Aorta (tissue), 5 donors: ENCODE measurements at places on chromosomes 5 and 9. TPM values are rescaled to one million over a fixed set of nuclear protein-coding genes. Genes with fewer than 3 reads are reported as not detected.

The STXBP1 gene
- total RNA-seq, result 69.0 TPM

The SLC6A19 gene
- 0.12 TPM for total RNA-seq

The PCDHGA9 gene
- 8.2 TPM for total RNA-seq

The SOWAHA gene
- total RNA-seq, result 0.18 TPM

The PCDHGA6 gene
- total RNA-seq, result 8.8 TPM

The ERAP2 gene
- 24.2 TPM for total RNA-seq

The LOX gene
- 125 TPM for total RNA-seq

The NEUROG1 gene
- not detected for total RNA-seq

The SPINK1 gene
- 17.0 TPM for total RNA-seq

DNA sequence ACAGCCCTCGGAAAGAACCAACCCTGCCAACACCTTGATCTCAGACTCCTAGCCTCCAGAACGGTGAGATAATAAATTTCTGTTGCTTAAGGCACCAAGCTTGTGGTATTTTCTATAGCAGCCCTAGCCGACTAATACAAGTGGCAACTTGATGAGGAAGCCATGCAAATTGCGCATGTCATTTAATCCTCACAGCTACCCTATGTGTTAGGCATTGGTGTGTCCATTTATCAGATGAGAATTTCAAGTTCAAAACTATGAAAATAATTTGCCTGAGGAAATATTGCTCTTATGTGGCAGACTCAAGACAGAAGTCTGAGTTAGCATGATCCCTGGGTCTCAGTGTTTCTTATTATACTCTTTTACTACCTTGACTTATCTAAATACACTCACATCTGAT, 264.0 kb downstream of the PDE4D start:
- H3K36me3 ChIP-seq, result no peaks in the 10 kb centered on the region
- H3K4me3 ChIP-seq, result no peak overlapping the region
- no peaks in the 10 kb centered on the region for H3K27me3 ChIP-seq
- no peaks in the 10 kb centered on the region for H3K4me1 ChIP-seq

DNA sequence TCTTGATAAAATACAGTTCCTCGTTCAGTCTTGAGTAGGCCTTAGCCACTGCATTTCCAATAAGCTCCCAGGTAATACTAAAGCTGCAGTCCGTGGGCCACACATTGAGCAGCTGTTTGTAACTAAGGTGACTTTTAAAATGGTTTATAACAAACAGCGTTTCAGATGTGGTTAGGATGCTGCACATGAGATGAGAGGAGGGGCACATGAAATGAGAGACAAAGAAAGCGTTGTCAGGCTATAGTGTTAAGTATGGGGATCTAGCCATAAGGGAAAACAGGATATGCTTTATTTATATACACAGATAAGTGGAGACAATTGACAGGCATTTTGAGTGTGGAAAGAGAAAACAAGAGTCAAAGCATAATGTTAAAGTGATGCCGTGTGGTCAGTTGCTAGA, 89.9 kb downstream of the PAM start:
- no peaks in the 10 kb centered on the region for H3K36me3 ChIP-seq
- no peak overlapping the region for H3K4me3 ChIP-seq
- H3K4me1 ChIP-seq, result peaks cover 5% of the 10 kb centered on the region
- H3K27me3 ChIP-seq, result no peaks in the 10 kb centered on the region
- DNase-seq, result no peak
- no peak overlapping the region for H3K27ac ChIP-seq

GRCh38 chr9:135034106-135034505, 53.4 kb upstream of the OLFM1 start:
- H3K27ac ChIP-seq, result no peak overlapping the region
- no peaks in the 10 kb centered on the region for H3K4me1 ChIP-seq
- DNase-seq, result peak; percentile 33
- H3K27me3 ChIP-seq, result no peaks in the 10 kb centered on the region
- H3K36me3 ChIP-seq, result no peaks in the 10 kb centered on the region

- H3K27me3 ChIP-seq, result no peaks in the 10 kb centered on the region
- peaks cover 3% of the 10 kb centered on the region for H3K4me1 ChIP-seq
- no peak overlapping the region for H3K27ac ChIP-seq
- no peaks in the 10 kb centered on the region for H3K36me3 ChIP-seq
- H3K4me3 ChIP-seq, result no peak overlapping the region
Measured at GRCh38 chr5:84028093-84028492, 307.4 kb upstream of the HAPLN1 start.

- H3K4me3 ChIP-seq, result no peak overlapping the region
- no peaks in the 10 kb centered on the region for H3K36me3 ChIP-seq
- no peaks in the 10 kb centered on the region for H3K27me3 ChIP-seq
- H3K27ac ChIP-seq, result no peak overlapping the region
- DNase-seq, result no peak
- no peaks in the 10 kb centered on the region for H3K4me1 ChIP-seq
Measured at GRCh38 chr5:56981548-56982315, 29.8 kb upstream of the MIER3 start.

- no peak overlapping the region for H3K27ac ChIP-seq
- no peaks in the 10 kb centered on the region for H3K4me1 ChIP-seq
- H3K4me3 ChIP-seq, result no peak overlapping the region
- H3K27me3 ChIP-seq, result no peaks in the 10 kb centered on the region
- DNase-seq, result no peak
- no peaks in the 10 kb centered on the region for H3K36me3 ChIP-seq
Measured at GRCh38 chr5:67578011-67578410, 381.4 kb upstream of the CD180 start.

DNA sequence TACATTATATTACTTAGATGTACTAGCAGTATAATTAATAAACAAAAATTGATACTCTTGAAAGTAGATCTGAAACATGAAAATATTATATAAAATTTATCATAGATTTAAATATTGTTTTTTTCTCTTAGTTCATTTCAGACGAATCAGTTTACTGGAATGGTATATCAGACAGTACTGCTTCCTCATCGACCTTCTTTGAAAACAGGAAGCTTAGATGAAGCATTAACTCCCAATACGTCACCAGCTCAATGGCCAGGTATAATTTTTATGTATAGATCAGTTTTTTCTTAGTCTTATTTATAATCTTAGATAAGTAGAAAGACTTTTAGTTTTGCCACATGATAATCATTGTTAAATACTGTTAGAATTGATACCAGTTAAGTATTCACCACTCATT, 106.3 kb downstream of the DMXL1 start:
- no peaks in the 10 kb centered on the region for H3K27me3 ChIP-seq
- DNase-seq, result no peak
- H3K36me3 ChIP-seq, result peaks cover 3% of the 10 kb centered on the region
- no peaks in the 10 kb centered on the region for H3K4me1 ChIP-seq
- H3K27ac ChIP-seq, result no peak overlapping the region

DNA sequence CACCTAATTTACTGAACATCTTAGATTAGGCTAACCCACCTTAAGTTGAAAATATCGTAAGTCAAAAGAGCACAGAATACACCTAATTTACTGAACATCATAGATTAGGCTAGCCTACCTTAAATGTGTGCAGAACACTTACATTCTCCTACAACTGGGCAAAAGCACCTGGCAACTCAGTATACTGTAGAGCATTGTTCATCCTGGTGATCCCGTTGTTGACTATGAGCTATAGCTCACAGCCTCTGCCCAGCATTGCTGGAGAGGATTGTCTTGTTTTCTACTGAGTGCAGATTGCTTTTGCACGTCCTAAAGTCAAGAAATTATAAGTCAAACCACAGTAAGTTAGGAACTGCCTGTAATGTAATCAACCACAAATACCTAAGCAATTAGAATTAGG, 531.8 kb upstream of the CDH6 start:
- no peaks in the 10 kb centered on the region for H3K27me3 ChIP-seq
- H3K4me3 ChIP-seq, result no peak overlapping the region
- no peaks in the 10 kb centered on the region for H3K36me3 ChIP-seq
- DNase-seq, result no peak
- no peak overlapping the region for H3K27ac ChIP-seq

GRCh38 chr5:42655982-42656650, 100.5 kb upstream of the CCDC152 start:
- peaks cover 3% of the 10 kb centered on the region for H3K4me1 ChIP-seq
- no peak overlapping the region for H3K4me3 ChIP-seq
- no peak overlapping the region for H3K27ac ChIP-seq
- no peak for DNase-seq
- no peaks in the 10 kb centered on the region for H3K27me3 ChIP-seq

- no peaks in the 10 kb centered on the region for H3K27me3 ChIP-seq
- no peak for DNase-seq
- H3K27ac ChIP-seq, result no peak overlapping the region
Measured at GRCh38 chr5:139443831-139444453, 4.6 kb upstream of the DNAJC18 start.
